ENCODE measurements at places on chromosomes 5 and 9.

- DNase-seq: no peak
Observed at GRCh38 chr9:97980479-97980803, 2.7 kb upstream of the ANP32B start.

DNA sequence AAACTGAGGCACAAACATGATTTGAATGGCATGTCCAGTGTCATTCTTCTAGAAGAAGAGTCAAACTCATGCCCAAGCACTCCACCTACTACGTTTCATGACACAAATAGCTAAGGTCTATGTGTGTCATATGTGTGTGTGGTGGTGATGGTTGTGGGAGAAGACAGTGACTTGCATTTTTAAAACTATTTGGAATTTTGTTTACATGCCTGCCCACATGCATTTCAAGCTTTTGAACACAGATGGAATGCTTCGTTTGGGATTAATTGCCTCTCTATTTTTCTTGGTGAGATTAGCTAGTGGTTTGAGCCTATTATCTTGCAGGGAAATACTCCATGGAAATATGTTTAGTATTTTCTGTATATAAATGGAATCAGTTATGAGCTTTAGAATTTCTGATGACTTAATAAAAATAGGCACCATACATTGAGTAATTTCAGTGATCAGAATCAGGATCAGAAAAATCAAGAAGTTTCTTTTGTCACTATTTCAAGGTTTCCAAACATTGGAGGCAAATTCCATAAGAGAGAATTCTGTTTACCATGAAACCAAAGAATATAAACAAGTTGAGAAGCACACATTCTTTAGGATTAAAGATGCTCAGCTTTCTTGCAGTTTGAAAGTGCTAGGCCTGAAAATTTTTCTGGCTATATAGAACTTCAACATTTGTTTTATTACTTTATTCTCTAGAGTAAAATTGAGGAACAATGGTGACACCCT lies 260.3 kb upstream of the SEMA6A start:
- no peak for DNase-seq

GRCh38 chr9:105426657-105427056 lies 21.2 kb upstream of the FSD1L start:
- DNase-seq: no peak

- no peak for DNase-seq
Observed at GRCh38 chr5:140337880-140338279, 8.5 kb downstream of the HBEGF start.

- DNase-seq: no peak
Observed at GRCh38 chr9:105708405-105708804, 14.1 kb downstream of the TMEM38B start.

DNA sequence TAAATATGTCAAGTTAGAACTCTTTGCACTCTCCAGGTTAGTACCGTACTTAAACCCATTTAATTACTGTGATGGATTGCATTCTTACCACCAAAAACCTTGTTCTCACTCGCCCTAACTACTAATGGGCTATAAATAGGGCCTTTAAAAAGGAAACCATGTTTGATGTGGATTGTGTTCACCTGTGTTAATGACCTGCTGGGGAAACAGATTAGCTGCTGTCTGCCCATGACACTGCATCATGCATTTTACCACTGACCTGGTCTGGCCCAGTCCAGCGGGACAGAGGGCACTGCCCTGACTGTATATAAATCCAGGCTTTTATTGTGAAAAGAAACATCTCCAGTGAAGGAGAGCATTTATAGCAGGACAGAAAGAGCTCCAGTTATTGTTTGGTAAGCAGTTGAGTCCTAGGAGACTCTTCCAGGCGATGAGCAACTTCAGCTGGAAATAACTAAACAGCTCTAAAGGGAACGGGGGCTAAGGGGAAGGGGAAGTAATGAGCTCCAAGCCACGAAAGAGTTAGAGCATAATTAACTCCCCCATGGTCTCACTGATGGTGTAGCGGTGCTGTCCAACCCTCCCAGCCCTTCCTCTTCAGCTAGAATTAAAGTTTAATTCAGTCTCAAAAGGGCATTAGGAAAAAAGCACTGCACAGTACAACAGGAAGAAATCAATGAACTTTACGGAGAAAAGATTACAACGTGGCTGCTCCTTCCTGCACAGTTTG lies 303.1 kb downstream of the ENC1 start:
- no peak for DNase-seq
